ENCODE measurements at places on chromosomes 13 and 19. TPM values are rescaled to one million over a fixed set of nuclear protein-coding genes. Genes with fewer than 3 reads are reported as not detected.

PGLYRP2 gene
- not detected for total RNA-seq

- no peak for DNase-seq
Observed at GRCh38 chr13:109140479-109141349, 511.3 kb downstream of the MYO16 start.

DNA sequence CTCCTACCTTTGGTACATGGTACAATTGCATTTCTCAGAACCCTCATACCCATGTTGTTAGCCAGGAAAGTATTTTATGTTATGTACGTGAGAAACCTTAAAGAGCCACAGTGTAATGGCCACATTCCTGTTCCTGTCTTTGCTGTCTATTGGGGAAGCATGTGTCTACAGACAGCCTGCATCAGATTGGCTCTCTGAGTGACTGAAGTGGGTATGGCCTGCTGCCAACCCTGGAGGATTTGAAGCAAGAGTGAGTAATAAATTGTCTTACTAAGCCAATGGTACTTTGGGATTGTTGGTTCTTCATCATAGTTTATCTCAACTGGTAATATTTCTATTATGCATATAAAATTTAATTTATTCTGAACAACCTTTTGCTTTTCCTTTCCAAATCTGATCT is 574.1 kb downstream of the LMO7 start:
- DNase-seq: no peak

GJA3 gene
- total RNA-seq: 0.74 TPM

DNA sequence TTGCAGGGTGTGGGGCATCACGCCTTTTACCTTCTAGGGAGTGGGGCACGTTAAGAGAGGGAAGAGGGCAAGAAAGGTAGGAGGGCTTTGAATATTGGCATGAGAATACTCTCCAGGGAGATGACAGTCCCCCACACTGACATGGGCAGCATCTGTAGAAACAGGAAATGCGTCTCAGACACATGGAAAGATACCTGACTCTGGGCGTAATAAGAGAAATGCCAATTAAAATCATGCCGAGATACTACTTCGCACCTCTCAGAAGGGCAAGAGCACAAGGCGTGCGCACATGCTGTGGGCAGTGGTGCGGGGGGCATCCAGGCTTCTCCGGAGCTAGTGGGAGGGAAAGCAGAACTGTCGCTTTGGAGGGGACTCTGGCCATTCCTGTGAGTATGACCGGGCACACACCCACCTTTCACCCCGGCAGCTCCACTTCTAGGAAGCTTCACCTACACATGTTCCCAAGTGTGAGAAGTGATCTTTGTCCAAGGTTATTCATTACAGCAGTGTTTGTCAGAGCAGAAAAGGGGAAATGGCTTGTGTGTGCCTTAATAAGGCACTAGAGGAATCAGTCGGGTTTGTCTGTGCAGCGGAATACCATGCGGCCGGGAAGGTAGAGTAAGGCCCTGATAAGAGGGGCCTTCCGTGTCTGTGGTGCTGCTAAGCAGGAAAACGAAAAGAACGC is 99.5 kb downstream of the SIPA1L3 start:
- no peak for DNase-seq

DNA sequence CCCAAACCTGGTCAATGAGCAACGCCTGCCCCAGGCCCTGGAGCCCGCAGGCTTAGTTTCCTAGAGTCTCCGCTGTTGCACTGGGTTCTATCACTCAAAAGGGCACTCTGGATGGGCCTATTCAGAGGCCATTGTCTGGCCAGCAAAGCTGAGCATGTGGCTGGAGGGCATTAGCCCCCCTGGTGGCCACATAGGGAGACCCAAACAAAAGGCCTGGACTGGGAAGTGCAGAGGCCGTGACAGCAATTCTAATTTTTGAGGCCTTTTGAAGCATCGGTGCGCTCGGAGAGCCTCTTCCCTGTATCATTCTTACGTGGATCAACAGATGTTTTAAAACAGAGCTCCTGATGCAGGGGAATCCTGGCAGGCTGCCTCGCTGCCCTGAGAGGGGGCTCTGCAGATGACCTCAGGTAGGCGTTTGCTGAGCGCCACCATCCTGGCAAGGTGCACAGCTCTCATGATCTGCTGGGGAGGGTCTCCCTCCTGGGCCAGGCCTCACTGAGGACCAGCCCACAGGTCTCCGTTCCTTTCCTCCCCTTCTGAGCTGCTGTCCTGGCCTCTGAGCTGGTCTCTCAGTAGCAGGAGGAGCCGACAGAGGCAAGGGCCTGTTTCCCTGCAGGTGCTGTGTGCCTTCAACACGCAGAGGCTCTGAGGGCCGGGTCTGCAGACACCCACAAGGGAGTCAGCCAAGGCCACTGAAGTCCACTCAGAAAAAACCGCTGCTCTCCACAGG is 190.5 kb downstream of the URI1 start:
- no peak for DNase-seq

ZNF491 gene
- total RNA-seq: 0.46 TPM

DNA sequence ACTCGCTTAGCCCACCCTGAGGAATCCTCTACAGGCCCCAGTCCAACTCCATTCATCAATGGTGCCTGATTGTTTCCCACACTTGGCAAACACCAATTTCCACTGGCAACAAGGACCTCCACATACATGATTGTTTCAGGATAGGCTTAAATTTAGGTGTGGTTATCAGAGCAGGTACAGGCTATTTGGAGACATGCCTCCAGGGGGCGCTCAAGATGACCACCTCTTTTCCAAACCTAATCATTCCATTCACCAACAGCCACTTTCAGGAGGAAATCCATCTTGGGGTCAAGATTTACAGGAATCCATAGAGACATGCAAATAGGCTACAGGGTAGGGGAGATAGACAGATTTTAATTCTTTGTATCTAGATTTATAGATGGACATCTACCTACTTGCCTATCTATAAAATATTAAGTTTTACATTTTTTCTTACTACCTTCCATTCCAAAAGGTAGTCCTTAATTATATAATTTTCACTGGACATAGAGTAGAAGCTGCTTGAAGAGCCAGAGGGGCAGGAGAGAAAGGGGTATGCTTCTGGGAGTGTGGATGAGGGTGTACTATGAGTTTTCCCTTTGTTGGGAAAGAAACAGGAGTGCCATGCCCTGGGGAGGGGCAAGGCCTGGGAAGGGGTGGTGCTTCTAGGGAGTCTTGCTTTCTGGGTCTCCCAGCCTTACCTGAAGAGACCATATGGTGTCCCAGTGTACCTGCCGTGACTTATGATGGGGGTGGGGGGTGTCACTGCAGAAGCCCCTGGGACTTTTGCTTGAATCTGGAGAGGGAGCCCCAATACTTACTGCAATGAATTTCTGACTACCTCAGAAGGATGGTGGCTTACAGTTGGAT is 14.1 kb upstream of the PCDH8 start:
- DNase-seq: peak; percentile 19

- no peak for DNase-seq
Observed at GRCh38 chr13:112182846-112183531, 116.0 kb downstream of the SOX1 start.

URAD gene
- total RNA-seq: not detected

GRCh38 chr19:18119717-18120105 is 22.1 kb downstream of the MAST3 start:
- peak; percentile 66 for DNase-seq

- DNase-seq: no peak
Observed at GRCh38 chr13:24165746-24166145, 5.2 kb downstream of the SPATA13 start.

ATP8A2 gene
- 0.74 TPM for total RNA-seq

ZNF101 gene
- total RNA-seq: 67.1 TPM

- no peak for DNase-seq
Observed at GRCh38 chr13:47809411-47809810, 191.7 kb downstream of the SUCLA2 start.

DNA sequence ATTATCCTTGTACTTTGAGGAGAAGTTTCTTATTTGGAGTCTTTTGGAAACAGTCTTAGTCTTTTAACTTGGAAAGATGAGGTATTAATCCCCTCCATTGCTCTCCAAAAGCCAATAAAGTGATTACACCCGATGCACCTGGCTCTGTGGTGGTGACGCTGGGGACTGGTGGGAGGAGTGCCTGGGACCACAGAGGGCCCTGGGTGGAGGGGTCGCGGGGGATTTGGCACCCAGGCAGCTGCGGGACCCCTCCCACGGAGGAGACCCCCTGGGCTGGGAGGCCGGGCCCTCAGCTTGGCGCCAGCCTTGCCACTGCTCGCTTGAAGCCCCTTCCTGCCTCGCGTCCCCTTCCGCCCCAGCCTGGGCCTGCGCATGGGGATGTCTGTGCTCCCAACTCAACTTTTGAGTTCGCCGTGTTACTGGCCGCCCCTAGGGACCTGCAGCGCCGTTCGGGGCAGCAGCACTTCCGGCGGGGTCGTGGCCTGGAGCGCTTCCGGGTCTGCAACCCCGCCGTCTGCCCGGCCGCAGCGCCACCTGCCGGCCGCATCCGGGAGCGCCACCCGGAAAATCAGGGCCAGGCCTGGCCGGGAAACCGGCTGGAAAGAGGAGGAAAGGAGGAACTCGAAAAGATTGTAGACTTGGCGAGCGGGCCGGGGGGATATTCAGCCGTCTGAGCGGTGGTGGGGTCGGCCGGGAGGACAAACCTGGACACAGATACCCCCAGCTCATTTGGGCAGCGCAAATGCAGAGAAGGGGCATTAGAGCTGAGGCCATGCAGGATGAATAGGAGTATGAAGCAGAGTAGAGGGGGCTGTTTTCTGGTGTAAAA is 8.4 kb downstream of the PEAK3 start:
- peak; percentile 92 for DNase-seq

MAST1 gene
- 5.8 TPM for total RNA-seq

GRCh38 chr13:27852491-27852890 is 60.2 kb downstream of the GSX1 start:
- no peak for DNase-seq

CYP2F1 gene
- total RNA-seq: not detected

DNA sequence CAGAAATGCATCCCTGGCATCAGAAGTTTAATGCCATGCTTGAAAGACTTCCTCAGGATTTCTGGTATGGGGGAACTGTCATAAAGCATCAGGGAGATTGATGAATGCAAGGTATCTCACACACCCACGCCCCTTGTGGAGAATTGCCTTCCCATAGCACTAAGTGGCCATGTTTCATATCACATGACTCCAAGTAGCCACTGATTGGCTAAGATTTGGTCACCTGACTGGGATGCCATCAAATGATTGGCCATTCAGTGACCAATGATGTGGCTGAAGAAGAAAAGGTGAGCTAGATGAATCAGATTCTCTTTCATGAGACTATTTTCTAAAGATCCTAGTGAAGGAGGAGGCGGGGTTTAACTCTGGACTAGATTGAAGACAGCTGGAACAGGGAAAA is 7.3 kb downstream of the KLK8 start:
- no peak for DNase-seq

DNA sequence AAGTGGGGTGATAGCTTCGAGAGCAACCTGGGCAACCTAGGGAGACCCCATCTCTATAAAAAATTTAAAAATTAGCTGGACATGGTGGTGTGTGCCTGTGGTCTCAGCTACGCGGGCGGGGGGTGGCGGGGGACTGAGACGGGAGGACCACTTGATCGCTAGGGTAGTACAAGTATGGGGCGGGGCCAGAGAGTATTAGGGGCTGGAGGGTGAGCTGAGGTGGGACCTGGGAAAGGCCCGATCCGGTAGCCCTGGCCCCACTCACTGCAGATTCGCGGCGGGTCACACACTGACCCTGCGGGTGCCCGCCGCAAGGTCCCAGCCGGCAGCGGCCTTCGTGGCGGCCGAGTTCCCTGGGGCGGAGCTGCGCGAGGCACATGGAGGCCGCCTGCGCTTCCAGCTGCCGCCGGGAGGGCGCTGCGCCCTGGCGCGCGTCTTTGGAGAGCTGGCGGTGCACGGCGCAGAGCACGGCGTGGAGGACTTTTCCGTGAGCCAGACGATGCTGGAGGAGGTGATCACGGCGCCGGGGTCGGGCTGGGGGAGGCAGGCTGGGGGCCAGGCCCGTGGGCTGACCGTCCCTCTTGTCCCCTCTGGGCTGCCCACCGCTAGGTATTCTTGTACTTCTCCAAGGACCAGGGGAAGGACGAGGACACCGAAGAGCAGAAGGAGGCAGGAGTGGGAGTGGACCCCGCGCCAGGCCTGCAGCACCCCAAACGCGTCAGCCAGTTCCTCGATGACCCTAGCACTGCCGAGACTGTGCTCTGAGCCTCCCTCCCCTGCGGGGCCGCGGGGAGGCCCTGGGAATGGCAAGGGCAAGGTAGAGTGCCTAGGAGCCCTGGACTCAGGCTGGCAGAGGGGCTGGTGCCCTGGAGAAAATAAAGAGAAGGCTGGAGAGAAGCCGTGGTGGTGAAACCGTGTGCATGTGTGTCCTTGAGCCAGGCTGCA is 2.0 kb upstream of the ARHGAP45 start:
- DNase-seq: peak; percentile 82

DNA sequence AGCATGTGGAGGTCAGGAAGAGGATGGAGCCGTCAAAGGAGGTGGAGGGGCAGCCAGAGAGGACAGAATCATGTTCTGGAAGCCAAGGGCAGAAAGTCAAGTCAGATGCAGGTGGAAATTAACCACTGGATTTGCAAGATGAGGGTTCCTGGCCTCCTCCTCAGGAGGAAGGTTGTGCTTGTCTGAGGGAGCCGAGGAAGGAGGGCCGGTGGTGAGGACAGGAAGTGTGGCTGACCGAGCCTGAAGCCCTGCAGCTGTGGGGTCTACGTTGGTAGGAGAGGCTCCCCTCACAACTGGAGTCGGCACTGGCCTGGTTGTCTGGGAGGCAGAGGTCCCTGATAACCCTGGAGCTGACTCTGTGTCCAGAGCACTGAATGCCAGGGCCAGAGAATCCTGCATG is 15.4 kb upstream of the DHDH start:
- no peak for DNase-seq

- no peak for DNase-seq
Observed at GRCh38 chr19:33804021-33804799, 7.5 kb downstream of the KCTD15 start.

GRCh38 chr19:271856-272255 is 19.3 kb downstream of the PLPP2 start:
- DNase-seq: no peak

DNA sequence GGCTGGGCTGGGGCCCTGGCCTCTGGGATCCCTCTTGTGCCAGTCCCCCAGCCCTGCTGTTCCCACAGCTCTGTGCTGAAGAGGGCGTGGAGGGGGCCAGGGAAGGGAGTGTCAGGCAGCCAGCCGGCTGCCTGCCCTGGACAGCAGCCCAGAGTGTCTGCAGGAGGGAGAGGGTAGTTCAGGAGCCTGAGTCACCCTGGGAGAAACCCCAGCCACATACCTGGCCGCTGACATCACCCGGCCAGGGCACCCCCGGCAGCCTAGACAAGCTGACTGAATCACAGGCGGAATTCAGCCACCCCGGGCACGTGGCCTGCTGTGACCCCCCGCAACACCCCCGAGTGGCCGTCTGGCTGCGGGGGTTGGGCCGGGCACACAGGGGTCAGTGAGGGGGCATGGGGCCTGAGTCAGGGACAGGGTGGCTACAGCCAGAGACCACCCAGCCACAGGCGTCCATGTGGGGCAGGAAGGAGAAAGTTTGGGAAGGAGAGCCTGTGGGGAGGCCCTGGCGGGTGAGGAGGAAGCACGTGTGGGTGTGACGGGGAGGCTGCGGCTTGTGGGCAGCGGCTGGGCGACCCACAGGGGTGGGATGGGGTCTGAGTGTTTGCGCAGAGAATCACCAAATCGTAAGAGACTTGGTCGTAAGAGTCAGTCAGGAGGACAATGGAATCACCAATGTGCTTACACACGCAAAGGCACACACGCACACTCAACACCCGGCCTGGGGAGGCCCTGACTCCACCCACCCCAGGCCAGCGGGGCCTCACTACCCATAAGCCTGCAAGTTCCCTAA is 11.9 kb upstream of the FOSB start:
- peak; percentile 80 for DNase-seq

STOML3 gene
- total RNA-seq: not detected

POU2F2 gene
- total RNA-seq: 45.0 TPM

SIGLEC5 gene
- total RNA-seq: not detected

IZUMO2 gene
- total RNA-seq: not detected

ASPDH gene
- total RNA-seq: not detected
